ENCODE measurements at places on chromosomes 7 and 10.

GRCh38 chr7:64881461-64882287 lies 21.4 kb upstream of the ZNF273 start:
- no peak for DNase-seq

- DNase-seq, result no peak
Measured at GRCh38 chr10:117653170-117653515, 110.6 kb downstream of the EMX2 start.

DNA sequence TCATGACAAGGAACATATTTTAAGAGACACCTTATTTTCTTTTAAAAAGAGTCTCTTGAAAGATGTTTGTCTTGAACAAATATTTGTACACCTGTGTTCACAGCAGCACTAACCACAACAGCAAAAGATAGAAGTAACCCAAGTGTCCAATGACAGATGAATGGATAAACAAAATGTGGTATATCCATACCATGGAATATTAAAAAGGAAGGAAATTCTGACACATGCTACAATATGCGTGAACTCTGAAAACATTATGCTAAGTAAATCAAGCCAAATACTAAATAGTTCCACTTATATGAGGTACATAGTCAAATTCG lies 17.8 kb downstream of the SGMS1 start:
- no peak for DNase-seq

DNA sequence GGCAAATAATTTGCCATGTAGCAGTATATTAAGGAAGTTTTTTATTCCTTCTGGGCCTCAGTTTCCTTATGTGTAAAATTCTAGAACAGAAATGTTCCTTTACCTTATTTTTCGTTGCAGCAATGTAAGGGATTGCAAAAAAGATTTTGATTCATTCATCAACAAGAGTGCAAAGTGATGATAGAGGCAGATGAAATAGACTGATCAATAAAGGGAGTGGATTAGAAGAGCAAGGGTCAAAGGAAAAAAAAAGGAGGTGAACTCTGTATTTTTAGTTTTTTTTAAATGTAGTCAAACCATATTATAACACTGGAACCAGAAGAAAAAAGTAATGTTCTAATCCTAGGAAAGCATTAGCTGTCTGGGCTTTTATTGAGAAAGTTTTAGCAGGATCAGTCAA lies 14.7 kb downstream of the TPST1 start:
- no peak for DNase-seq

- no peak for DNase-seq
Measured at GRCh38 chr10:47363781-47364180, 15.6 kb downstream of the RBP3 start.

GRCh38 chr7:110600956-110601355 lies 490.0 kb upstream of the LRRN3 start:
- no peak for DNase-seq

GRCh38 chr10:87860156-87860795 lies 3.1 kb downstream of the KLLN start:
- no peak for DNase-seq

GRCh38 chr10:103828107-103828506 lies 27.3 kb downstream of the SH3PXD2A start:
- no peak for DNase-seq

DNA sequence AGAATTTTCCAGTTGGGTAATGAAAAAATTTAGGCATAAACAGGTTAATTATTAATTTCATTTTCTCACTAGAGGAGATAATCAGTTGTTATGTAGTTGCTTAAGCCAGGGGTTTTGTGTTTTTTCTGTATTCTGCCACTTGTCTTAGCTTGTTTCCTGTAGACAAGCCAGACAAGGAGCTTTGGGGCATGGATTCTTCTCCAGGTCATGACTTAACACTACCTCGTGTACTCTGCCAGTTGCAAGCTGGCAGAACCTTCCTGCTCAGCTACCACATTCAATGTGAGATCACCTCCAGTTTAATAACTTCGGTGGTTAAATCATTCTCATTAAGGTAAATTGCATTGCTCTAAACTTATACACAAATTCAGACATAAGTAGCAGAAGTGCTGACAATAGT lies 1.8 kb downstream of the CCM2 start:
- DNase-seq, result no peak

DNA sequence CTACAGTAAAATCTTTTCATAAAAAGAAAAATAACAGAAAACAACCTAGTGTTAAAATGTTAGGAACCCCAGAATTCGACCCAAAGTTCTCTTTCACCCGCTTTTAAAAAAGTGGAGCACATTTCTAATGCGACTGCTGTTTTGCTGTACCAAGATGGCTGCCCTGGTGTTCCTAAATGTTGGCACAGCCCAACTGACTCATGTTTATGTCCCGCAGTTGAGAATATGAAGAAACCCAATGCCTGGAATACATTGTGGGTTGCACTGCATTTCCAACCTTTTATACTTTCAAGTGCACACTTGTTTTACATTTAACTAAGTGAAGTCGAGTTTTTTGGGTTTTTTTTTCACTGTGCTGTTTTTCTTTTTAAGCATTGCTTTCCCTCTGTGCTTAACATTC lies 944 bp downstream of the STEAP1B start:
- DNase-seq, result no peak

DNA sequence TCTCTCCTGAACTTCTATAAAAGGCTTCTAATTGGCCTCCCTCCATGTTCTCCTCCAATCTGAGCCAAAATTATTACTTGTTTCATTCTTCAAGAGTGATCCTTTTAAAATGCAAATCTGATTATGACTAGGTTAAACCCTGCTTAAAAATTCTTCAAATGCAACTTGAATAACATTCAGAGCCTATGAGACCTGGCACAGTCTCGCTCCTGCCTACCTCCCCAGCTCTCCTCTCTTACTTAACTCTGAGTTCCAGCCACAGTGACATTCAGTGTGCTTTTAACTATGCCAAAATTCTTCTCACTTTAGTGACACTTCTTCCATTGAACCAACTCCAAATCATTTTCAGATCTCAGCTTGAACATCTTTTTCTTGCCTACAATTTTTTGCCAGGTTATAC lies 68.8 kb downstream of the TMEM168 start:
- DNase-seq, result no peak

- no peak for DNase-seq
Measured at GRCh38 chr10:66832781-66833422, 92.9 kb upstream of the LRRTM3 start.

GRCh38 chr7:70177166-70177565 lies 578.9 kb downstream of the AUTS2 start:
- no peak for DNase-seq

GRCh38 chr7:47681249-47681810 lies 99.4 kb upstream of the TNS3 start:
- no peak for DNase-seq

GRCh38 chr7:16708511-16708910 lies 45.0 kb upstream of the TSPAN13 start:
- DNase-seq, result no peak

GRCh38 chr7:1631678-1632077 lies 38.4 kb upstream of the ELFN1 start:
- no peak for DNase-seq

GRCh38 chr10:73873142-73873837 lies 1.1 kb downstream of the CAMK2G start:
- DNase-seq, result no peak

- no peak for DNase-seq
Measured at GRCh38 chr7:47252675-47253074, 329.2 kb downstream of the TNS3 start.

Measured in esophagus squamous epithelium (tissue), 5 donors.